ENCODE measurements at places on chromosomes 13 and 19.

DNA sequence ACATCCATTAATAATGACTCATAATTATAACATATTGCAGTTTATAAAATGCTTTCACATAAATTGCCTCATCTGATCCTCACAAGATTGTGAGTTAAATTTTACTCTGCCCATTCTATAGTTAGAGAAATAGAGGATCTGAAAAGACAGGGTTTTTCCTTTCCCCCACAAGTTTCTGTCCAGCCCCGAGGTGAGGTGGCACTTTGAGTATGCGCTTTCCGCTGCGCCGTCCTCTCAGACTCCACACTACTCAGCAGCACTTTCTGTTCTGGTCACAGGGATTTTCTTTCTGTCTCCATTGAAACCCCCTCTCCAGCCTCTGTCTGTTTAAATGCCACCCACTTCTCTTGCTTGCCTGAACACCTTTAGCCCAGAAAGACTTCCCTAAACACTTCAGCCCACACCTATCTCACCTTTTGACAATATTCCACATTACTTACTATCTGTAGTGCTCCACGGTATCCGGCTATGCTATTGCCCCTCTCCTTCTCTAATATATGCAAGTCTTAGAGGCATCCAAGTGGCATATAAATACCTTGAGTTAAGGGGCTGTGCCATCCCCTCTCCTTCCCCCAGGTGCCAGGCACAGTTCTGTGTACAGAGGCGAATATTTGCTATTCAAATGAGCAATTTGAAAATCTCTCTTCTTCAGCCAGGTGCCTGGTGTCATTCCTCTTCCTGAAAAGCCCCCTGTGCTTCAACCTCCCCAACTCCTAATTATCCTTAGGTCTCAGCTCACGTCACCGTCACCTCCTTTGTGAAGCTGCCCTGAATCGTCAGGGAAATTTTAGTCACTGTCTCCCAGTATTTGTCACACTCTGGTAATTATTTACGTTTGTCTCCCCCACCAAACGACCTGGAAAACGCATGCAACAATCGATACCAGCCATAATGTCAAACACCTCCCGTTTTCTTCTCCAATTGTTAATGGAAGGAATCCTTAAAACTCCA is 268.7 kb downstream of the NHLRC3 start:
- peak; percentile 15 for DNase-seq

GRCh38 chr13:103199380-103200088 is 133.3 kb upstream of the SLC10A2 start:
- no peak for DNase-seq

GRCh38 chr19:35460608-35461007 is 12.6 kb downstream of the FFAR2 start:
- DNase-seq = no peak

- DNase-seq = peak; percentile 67
Measured at GRCh38 chr19:51422053-51422448, 4.6 kb upstream of the SIGLEC10 start.

DNA sequence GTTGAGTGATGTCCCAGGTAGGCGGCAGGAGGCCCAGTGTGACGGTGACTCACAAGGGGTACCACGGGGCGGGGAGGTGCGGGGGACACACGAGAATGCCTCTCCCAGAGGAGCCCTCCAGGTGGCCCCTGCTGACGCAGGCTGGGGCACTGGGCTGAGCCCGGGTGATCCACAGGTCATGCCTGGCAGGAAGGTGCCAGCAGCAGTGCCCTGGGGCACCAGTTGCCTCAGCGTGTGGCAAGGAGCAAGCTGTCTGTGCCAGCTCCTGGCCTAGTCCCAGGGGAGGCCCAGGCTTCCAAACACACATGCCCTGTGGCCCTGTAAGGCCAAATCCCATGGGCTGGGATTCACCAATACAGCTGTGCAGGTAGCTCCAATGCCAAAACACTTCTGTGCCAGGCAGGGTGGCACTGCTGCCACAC is 28.0 kb downstream of the AKT2 start:
- no peak for DNase-seq

GRCh38 chr13:33865945-33866344 is 48.0 kb downstream of the RFC3 start:
- no peak for DNase-seq

DNA sequence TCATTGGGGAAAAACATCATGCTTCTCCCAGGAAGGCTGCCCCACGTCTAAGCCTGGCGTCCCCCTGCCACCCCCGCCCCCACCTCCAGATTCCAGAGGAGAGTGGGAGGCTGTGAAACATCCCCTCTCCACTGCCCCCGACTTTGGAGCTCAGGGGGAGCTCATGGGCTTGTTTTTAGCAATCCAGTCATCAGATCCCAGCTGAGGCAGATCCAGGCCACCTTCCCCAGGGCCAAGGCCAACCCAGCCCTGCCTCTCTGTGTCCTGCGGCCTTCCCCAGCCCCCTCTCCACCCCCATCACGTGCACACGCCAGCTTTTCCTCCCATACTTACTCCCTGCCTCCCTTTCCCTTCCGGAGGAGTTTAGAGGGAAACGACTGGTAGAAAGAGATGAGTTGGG is 38.8 kb downstream of the SHISA2 start:
- no peak for DNase-seq

- DNase-seq = no peak
Measured at GRCh38 chr19:49210901-49211451, 53.4 kb downstream of the TRPM4 start.

All from stimulated activated CD4-positive, alpha-beta T cell treated with anti-CD3 and anti-CD28 coated beads, Interleukin-12 subunit alpha, Interleukin-12 subunit beta, amount 100 ng/mL, for 24 hours (primary cell).